ENCODE measurements at places on chromosomes 11 and 22. TPM values are rescaled to one million over a fixed set of nuclear protein-coding genes. Genes with fewer than 3 reads are reported as not detected.

The SCGB1A1 gene
- not detected for total RNA-seq

The ZBTB3 gene
- 7.8 TPM for total RNA-seq

The PLET1 gene
- not detected for total RNA-seq

The ANKK1 gene
- not detected for total RNA-seq

The DCDC1 gene
- total RNA-seq = 0.15 TPM

The BTBD18 gene
- total RNA-seq = not detected

The ACRV1 gene
- not detected for total RNA-seq

The SRPRA gene
- total RNA-seq = 70.3 TPM

The PRDX5 gene
- 401 TPM for total RNA-seq

The PPFIBP2 gene
- total RNA-seq = 13.0 TPM

The DDTL gene
- not detected for total RNA-seq

The PATE2 gene
- not detected for total RNA-seq

The APOA4 gene
- not detected for total RNA-seq

The OR52E8 gene
- not detected for total RNA-seq

The OR6A2 gene
- total RNA-seq = not detected

The OR8A1 gene
- total RNA-seq = not detected

The GPHA2 gene
- not detected for total RNA-seq

The TREH gene
- total RNA-seq = not detected

The C22orf23 gene
- 0.39 TPM for total RNA-seq

The LRRC56 gene
- total RNA-seq = 0.12 TPM

The TALDO1 gene
- 90.3 TPM for total RNA-seq

The POU2AF1 gene
- total RNA-seq = 1.6 TPM

The PHLDA2 gene
- total RNA-seq = 1.8 TPM

The PHETA2 gene
- total RNA-seq = 12.7 TPM

All from right atrium auricular region (tissue), 2 donors.